ENCODE measurements at places on chromosomes 16 and 17.

DNA sequence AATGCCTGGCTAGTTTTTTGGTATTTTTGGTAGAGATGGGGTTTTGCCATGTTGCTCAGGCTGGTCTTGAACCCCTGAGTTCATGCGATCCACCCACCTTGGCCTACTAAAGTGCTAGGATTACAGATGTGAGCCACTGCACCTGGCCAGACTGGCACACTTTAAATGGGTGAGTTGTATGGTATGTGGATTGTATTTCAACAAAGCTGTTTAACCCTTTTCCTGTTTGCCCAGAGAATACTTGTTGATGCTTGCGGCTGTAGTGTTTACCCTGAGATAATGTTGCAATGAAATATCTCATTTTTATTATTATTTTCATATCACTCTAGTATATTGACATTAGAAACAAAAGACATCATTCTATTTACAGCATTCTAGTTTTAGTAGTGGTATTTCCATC, 17.1 kb upstream of the TMEM94 start:
- DNase-seq, result no peak

GRCh38 chr17:65633988-65634387, 72.5 kb upstream of the AXIN2 start:
- no peak for DNase-seq

GRCh38 chr16:50613281-50613963, 65.2 kb downstream of the NKD1 start:
- DNase-seq, result no peak

- DNase-seq, result no peak
These were observed 12.0 kb upstream of the CA4 start for GRCh38 chr17:60137731-60138130.

GRCh38 chr17:36188891-36189306, 7.7 kb downstream of the CCL3L1 start:
- DNase-seq, result no peak

- no peak for DNase-seq
These were observed 248.1 kb downstream of the HS3ST3A1 start for GRCh38 chr17:13353590-13353989.

DNA sequence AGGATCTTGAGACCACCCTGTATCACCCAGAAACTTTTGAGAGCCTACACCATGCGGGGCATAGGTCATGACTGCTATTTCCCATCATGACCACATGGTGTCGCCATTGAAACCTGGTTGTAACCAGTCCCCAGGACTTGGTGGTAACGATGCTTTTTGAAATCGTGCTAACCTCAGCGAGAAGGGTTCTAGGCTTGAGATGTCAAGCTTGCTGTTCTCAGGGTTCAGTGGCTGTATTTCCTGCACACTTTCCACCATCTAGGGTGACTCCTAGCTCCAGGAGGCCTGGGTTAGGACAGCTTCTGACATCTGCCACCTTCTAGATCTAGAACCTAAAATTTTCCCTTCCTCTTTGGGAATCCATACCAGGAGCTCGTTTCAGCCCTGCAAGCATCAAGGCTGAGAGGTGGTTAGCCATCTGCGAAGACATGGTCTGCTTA, 13.0 kb upstream of the SPNS3 start:
- peak; percentile 60 for DNase-seq

DNA sequence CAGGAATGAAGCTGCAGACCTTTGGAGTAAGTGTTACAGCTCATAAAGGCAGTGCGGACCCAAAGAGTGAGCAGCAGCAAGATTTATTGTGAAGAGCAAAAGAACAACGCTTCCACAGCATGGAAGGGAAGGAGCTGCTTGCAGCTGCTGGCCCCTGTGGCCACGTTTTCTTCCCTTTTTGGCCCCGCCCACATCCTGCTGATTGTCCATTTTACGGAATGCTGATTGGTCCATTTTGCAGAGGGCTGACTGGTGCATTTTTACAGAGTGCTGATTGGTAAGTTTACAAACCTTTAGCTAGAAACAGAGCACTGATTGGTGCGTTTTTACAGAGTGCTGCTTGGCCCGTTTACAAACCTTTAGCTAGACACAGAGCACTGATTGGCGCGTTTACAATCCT, 841.5 kb downstream of the CDH11 start:
- no peak for DNase-seq

DNA sequence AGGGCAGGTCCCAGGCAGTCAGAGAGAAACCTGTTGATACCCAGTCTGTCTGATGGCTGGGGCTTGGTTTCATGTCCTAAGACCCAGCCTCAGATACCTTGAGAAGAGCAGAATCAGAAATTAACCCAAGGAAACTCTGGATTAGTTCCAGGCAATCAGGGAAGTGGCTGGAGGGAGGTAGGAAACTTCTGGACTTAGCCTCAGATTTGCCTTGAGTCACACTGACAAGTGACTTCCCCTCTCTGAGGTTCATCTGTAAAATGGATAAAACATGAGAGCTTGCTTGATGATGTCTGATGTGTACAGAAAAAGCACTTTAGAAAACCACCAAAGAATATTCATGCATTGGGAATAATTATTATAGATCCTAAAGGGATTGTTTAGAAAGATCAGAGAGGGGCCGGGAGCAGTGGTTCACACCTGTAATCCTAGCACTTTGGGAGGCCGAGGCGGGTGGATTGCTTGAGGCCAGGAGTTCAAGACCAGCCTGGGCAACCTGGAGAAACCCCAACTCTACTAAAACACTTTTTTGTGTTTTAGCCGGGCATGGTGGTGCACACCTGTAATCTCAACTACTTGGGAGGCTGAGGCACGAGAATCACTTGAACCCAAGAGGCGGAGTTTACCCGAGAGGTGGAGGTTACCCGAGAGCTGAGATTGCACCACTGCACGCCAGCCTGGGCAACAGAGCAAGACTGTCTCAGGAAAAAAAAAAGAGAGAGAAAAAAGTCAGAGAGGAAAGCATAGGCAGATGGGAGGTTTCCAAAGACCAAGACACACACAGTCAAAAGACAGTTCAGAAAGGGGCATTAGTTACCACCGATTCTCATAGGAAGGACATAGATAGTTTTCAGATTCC, 3.8 kb downstream of the CIITA start:
- DNase-seq, result no peak

- DNase-seq, result no peak
These were observed 328.4 kb downstream of the MAF start for GRCh38 chr16:79272141-79272577.

- no peak for DNase-seq
These were observed 8.2 kb upstream of the ATP2C2 start for GRCh38 chr16:84360170-84360569.

DNA sequence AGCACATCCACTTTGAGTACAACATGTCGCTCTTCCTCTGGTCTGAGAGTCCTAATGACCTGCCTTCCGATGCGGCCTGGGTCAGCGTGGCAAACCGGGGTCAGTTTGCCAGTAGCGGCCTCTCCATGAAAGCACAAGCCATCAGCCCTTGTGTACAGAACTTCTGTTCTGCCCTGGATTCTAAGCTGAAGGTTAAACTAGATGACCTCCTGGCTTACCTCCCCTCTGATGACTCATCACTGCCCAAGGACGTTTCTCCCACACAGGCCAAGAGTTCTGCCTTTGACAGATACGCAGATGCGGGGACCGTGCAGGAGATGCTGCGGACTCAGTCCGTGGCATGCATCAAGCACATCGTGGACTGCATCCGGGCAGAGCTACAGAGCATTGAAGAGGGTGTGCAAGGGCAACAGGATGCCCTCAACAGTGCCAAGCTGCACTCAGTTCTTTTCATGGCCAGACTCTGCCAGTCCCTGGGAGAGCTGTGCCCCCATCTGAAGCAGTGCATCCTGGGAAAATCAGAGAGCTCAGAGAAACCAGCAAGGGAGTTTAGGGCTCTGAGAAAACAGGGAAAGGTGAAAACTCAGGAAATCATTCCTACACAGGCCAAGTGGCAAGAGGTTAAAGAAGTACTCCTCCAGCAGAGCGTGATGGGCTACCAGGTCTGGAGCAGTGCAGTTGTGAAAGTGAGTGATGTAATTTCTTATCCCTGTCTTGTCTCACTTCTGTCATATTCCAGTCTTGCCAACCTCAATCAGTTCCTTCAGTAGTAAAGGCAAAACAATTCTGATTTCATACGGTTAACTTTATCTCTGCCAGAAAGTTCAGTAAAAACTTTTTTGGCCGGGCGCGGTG, 8.6 kb downstream of the COG1 start:
- DNase-seq, result no peak

- DNase-seq, result no peak
These were observed 5.2 kb upstream of the RAB26 start for GRCh38 chr16:2142942-2143877.

- DNase-seq, result no peak
These were observed 13.0 kb downstream of the GPR142 start for GRCh38 chr17:74380086-74380958.

DNA sequence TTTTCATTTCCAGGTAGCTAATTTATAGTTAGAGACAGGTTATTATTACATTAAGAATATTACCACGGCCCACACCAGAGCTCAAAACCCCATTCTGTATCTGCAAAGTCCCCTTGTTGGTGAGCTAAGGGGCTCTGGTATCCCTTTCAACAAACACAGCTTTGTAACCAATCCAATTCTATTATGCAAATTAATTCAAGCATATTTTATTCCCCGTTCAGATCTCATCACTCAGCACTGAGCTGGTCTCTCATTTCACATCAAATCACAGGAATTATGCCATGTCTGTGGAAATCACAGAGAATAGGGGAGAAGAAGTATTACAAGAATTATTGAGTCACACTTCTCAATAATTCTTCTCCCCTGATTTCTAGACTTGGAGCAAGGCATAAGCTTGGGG, 111.7 kb downstream of the CDH11 start:
- no peak for DNase-seq

DNA sequence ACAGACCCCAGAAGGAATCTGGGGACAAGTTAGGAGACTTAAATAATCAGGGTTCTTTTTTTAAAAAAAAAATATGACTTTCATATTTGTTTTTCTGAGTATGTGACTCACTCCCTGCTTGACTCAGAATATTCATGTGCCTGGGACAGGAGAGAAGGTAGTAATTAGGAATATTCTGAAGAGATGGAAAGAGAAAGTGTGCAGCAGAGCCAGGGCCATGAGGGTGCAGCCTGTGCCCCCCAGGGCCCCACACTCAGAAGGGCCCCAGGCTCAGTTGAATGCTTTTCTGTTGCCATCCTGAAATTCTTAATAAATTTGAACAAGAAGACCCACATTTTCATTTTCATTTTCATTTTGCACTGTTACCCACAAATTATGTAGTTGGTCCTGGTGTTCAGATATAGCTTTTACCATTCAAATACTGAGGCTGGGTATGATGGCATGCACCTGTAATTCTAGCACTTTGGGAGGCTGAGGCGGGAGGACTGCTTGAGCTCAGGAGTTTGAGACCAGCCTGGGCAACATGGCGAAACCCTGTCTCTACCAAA, 11.5 kb upstream of the LONP2 start:
- DNase-seq, result no peak

DNA sequence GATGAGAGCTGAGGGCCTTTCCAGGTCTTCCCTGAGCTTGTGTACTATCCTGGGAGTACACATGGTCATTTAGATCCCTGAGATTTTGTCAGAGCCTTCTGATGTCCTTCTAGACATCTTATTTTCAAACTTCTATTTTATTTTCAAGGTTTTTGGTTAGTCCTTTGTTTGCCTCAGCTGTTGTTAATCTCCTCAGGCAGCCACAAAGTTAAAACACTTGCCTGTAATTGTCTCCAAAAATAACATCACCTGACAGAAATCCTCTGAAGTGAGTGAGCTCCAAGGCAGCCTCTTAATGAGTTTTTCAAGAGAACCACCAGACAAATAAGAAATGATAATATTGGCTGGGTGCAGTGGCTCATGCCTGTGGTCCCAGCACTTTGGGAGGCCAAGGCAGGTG, 43.8 kb upstream of the CPHXL start:
- DNase-seq, result no peak

DNA sequence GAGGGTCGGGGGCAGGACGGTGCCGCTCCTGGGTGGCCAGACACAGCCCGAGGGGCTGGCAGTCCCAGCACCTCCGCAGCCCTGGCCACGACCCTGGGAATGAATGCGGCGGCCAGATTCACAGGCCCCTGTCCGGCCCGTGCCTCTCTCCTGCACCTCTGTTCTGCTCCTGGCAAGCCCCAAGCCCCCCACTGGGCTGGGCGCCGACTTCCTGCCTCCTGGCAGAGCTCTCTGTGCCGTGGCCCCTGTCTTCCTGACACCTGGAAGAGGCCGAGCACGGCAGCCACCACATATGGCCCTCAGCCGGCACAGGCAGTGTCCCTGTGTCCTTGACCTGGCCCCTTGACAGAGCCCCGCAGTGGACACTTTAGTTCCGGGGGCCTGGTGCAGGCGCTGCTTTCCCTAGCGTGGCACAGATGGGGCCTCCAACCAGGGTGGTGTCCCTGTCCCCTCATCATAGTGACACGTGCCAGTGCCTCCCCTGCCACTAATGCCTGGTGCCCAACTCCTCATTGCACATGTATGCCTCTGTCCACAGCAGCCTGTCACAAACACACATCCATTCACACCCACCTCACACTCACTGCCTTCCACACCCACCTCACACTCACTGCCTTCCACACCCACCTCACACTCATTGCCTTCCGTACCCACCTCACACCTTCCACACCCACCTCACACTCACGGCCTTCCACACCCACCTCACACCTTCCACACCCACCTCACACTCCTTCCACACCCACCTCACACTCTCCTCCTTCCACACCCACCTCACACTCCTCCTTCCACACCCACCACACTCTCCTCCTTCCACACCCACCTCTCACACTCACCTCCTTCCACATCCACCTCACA, 110.6 kb upstream of the PLCG2 start:
- no peak for DNase-seq

GRCh38 chr17:44219616-44220212, at the start of gene UBTF:
UBTF (minus strand) TSS chr17:44219675; CDS start chr17:44218229, 1,446 bp downstream.
- DNase-seq, result peak; percentile 29

GRCh38 chr17:50630524-50631194, 4.0 kb upstream of the ABCC3 start:
- DNase-seq, result no peak

- no peak for DNase-seq
These were observed 10.6 kb upstream of the TMIGD1 start for GRCh38 chr17:30344283-30345088.

DNA sequence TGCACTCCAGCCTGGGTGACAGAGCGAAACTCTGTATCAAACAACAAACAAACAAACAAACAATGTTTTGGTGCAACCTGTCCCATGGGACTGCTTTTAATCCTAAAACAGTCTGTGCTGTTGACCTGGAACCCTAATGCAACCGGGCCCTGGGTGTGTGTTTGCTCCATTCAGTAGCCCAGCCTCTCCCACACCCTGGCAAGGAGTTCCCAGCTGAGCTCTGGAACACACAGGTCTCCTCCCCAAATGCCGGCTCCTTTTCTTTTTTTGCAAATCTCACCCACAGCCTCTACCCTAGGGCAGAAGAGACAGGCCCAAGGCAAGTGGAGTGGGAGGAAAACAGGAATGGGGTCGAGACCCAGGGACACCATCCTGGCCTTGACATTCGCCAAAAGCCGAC, 29.8 kb upstream of the RASD1 start:
- no peak for DNase-seq

- DNase-seq, result no peak
These were observed 49.5 kb downstream of the NKD1 start for GRCh38 chr16:50597563-50598255.

Data from NCI-H446 (cell line).